Activated T-helper 1 cell treated with anti-CD3 and anti-CD28 coated beads, Interleukin-2, amount 50 U/mL, for 16 hours (primary cell): ENCODE measurements at places on chromosomes 6 and 20.

GRCh38 chr6:105646391-105646867 lies 243.5 kb upstream of the PREP start:
- no peak for DNase-seq

- DNase-seq, result no peak
Measured at GRCh38 chr6:134431421-134431859, 113.5 kb upstream of the SGK1 start.

GRCh38 chr6:111591370-111591900 lies 14.2 kb downstream of the TRAF3IP2 start:
- DNase-seq, result no peak

- no peak for DNase-seq
Measured at GRCh38 chr20:21151791-21152190, 25.9 kb downstream of the KIZ start.

DNA sequence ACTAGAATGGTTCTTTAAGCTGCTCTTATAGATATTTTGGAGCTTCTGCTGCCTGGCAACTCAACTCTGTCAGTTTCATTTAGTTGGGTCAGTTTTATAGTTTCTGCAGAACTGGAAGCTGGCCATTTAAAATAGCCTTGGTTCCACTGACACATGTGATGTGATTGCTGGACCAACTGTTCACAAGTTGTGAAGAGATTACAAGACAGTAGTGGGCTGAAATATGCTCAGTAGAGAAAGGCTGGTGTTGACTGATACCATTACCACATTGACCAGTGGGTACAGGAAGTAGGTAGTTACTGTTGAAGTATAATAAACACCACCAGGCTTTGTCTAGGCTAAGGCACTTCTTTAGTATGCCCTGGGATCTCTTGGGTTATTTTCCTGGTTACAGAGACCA lies 39.0 kb downstream of the BCKDHB start:
- no peak for DNase-seq

- DNase-seq, result no peak
Measured at GRCh38 chr20:38298768-38299288, 5.1 kb upstream of the BPI start.

- DNase-seq, result no peak
Measured at GRCh38 chr6:34174846-34175399, 29.0 kb upstream of the GRM4 start.

GRCh38 chr6:169343886-169344749 lies 90.5 kb upstream of the THBS2 start:
- no peak for DNase-seq

DNA sequence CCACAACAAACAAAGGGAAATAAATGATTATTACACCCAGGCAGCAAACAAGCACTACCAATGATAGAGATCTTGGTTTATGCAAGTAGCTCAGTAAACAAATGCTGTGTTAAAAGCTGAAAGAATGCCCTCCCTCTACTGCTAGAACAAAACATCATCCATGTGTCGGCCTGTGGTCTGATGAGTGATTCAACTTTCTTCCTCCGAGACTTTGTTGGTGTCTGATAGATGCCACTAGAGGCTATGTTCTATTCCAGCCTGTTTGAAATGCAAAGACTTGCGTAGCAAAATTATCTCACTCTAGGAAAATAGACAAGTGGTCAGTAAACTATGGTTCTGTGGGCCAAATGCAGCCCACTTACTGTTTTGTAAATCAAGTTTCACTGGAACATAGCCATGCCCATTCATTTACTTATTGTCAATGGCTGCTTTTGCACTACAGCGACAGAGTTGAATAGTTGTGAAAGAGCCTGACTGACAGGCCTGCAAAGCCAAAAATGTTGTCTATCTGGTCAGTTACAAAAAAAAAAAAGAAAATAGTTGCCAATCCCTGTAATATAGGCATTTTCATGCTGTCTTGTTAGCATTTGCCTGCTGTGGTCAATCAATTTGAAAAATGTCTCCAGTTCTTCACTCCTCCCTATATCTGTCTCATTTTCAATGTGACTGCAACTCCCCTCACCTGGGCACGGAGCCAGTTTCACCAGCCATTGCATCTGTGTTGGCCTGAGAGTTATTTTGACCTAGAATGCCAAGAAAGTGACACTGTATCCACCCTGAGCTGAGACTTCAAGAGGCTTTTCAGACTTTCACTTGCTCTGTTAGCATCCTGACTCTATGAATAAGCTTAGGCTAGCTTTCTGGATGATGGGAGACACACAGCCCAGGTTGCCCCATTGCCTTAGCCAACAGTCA lies 544.6 kb upstream of the BTBD3 start:
- DNase-seq, result no peak

DNA sequence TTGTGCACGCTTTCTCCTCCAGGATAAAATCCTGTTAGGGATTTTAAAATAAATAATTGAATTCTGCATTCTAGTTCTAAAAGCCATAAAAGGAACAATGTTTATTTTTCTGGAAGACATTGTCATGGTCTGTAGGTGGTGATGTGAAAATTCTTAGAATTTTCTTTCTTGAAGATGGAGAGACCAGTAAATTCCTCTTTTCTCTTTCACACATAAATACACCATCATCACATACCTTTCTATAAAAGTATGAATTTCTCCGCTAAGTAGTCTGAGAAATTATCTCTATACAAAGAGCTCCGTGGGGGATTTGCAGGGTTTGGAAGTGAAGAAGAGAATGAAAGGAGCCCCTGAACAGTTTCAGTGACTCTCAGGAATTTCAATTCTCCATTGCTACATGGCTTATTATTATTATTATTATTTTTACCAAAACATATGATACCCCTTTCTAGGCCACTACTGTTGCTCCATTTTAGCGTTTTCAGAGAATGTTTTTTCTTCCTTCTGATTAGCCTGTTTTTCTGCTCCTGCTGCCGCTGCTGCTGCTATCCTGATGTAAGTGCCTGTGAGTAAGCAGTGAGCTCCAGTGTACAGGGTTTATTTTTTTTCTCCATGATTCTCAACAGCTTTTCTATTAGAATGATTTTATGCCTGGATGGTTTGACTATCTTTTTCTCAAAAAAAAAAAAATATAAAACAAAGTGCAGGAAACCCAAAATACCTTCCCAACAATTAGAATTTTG lies 145.8 kb downstream of the SAMD5 start:
- no peak for DNase-seq

- DNase-seq, result no peak
Measured at GRCh38 chr6:149032599-149033405, 284.7 kb upstream of the TAB2 start.

- no peak for DNase-seq
Measured at GRCh38 chr6:40340957-40341356, 246.2 kb downstream of the LRFN2 start.

- no peak for DNase-seq
Measured at GRCh38 chr20:23358923-23359593, 2.9 kb upstream of the GZF1 start.

- DNase-seq, result no peak
Measured at GRCh38 chr6:24900917-24901697, 34.7 kb downstream of the RIPOR2 start.

- no peak for DNase-seq
Measured at GRCh38 chr6:52416629-52417151, 3.5 kb upstream of the EFHC1 start.

DNA sequence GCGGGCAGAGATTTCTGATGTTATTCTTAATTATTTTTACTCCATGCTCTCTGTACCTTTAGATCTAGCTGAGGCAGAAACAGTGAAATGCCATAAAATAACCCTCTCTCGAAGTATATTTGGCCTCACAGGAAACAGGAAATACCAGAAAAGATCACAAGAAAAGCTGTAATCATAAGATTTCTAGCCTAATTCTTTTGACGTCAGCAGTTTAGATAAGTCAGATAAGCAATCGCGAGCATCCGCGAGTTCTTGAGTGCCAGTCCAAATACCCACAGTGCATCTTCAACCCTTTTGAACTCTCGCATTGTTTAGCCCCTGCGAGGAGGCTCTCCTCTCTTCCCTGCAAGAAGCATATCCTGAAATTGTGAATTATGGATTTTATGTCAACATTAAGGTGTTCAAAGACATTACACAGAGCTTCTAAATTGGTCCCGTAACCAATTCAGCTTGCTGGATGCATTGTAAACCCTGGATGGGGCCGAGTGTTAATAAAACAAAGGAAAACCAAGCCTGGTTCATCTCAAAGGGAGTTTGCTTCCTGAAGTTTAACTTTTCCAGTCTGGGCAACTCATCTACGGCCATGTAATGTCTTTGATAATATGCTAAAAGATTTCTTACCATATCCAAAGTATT lies 198.9 kb downstream of the MTFR2 start:
- no peak for DNase-seq

- no peak for DNase-seq
Measured at GRCh38 chr6:97174471-97174870, 108.5 kb downstream of the MMS22L start.

DNA sequence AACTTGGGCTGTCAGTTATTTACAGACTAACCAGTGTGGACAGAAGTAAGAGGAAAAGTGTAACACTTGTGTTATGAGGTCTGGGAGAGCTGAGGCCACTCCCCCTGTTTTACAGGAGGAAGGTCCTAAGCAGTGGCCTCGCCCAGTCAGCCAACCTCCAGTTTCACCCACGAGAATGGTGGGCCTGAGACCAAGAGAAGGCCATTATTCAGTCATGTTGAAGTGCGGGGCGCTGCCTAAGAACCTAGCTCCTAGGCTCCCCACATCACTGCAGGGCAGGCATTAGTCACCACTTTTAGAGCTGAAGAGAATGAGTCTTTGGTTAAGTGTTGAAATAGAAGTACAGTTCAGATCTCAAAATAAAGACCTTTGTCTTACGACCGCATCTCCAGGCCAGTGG lies 27.9 kb downstream of the CDYL start:
- no peak for DNase-seq

DNA sequence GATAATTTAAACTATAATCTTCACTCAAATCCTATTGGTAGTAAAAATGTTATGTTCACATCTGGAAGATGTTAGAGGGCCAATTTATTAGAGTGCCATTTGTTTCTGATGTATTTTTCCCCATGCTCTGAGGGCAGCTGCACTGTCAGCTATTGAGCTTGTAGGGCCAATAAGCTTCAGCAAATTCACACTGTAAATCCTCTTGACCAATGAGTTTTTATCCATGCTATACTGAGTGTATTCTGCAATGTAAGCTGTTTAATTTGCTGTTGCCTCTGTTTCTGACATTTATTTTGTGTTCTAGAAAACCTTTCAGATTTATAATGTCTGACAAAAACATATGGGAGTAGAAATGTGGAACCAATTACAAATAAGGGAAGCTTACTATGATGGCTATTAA lies 62.6 kb downstream of the OGFRL1 start:
- no peak for DNase-seq

DNA sequence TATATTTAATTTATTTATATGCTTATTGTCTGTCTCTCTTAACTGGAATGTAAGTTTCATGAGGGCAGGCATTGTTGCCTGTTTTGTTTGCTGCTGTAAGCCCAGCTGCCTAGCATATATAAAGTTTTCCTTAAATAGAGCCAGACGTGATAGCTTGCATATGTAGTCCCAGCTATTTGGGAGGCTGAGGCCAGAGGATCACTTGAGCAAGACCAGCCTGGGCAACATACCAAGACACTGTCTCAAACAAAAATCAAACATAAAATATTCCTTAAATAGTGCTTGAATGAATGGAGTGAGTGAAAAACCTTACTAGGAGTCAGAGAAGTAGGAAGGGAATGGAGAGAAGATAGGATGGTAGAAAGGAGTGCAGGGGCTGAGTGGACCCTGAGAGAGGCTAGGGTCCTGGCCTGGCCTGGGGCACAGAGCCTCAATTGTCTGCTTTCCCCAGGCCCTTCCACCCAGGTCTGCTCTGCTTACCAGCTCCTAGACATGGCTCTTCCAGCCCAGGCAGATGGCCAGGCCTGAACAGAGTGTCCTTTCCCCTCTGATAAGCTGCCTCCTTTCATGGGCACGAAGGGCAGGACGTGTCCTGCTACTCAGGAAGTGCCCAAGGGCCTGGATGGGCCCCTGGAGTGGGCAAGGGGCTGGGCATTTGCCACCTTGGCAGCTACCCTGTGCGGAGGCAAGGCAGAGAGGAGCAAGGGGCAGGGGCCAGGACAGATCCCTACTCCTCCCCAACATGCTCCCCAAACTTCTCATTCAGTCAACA lies 17.7 kb upstream of the BAK1 start:
- DNase-seq, result no peak

DNA sequence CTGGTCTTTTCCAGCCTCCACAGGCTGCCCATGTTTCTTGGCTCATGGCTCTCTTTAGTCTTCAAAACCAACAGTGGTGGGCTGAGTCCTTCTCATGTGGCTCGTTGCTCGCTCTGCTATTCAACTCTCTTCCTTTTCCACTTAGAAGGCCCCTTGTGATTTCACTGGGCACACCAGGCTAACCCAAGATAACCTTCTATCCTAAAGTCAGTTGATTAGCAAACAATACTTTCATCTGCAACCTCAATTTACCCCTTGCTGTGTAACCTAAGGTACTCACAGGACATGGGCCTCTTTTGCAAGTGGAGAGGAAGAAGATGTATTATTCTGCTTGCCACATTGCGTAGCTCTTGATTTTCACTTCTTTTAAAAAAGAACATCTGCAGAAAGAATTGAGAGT lies 79.6 kb downstream of the UTRN start:
- DNase-seq, result no peak

GRCh38 chr6:31065556-31065955 lies 46.8 kb downstream of the C6orf15 start:
- no peak for DNase-seq

DNA sequence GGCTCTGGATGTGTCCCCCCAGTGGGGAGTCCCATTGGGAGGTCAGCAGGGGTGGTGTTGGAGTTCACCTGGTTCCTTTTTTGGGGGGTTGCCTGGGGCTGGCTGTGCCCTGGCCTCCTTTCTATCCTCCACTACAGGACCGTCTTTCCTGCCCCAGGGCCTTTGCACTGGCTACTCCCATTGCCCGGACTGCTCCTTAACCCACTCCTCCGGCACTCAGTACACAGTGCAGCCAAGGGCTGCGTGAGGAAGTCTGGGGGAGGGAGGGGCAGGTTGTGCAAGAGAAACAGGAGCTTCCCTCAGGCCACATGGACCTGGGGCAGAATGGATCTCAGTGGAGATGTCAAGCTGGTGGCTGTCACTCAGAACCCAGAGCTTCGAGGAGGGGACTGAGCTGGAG lies 429.3 kb upstream of the SULF2 start:
- no peak for DNase-seq

- no peak for DNase-seq
Measured at GRCh38 chr6:44186635-44187025, 28.0 kb downstream of the CAPN11 start.

GRCh38 chr20:36399147-36399968 lies 93.2 kb downstream of the DLGAP4 start:
- DNase-seq, result no peak

DNA sequence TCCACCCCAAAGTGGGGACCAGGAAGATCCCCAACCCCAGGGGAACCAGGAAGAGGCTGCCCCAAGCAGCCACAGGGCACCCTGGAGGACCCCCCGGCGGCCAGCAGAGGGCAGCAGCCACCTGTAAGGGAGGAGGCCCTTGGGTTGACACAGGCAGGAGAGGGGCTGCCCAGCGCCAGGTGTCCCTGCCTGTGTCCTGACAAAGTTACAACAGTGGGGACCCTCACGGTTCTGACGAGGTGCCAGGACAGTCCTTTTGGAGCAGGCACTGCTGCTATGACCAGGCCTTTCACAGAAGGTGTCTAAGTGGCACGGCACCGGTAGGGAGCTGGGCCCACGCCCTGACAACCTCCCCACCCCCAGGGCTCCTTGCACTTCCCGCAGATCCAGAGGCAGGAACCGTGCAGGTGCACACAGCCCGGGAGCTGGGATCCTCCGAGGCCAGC lies 176.7 kb downstream of the BMP7 start:
- DNase-seq, result no peak
